Fibroblast of skin of right biceps (primary cell): ENCODE measurements at places on chromosomes 16 and 17.

GRCh38 chr17:76528528-76529223 lies 8.8 kb downstream of the CYGB start:
- no peak for DNase-seq

GRCh38 chr17:81543339-81543675 lies 8.8 kb downstream of the FAAP100 start:
- no peak for DNase-seq

DNA sequence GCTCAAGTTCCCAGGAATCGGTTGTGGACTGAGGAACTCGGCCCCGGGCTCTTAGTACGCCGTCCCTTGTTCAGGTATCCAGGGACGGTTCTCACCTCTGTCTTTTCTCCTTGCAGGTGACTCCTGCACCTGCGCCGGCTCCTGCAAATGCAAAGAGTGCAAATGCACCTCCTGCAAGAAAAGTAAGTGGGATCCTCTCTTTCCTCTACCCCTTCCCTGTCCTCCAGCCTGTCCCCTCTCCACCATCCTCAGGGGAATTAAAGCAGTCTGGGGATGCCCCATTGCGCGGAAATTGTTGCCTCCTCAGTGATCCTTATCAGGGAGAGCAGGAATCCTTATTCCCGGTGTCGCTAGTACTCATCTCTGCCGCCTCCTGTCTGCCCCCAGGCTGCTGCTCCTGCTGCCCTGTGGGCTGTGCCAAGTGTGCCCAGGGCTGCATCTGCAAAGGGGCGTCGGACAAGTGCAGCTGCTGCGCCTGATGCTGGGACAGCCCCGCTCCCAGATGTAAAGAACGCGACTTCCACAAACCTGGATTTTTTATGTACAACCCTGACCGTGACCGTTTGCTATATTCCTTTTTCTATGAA lies 585 bp downstream of the MT2A start:
- peak; percentile 11 for DNase-seq

GRCh38 chr16:66240631-66241395 lies 125.7 kb upstream of the CDH5 start:
- peak; percentile 54 for DNase-seq

DNA sequence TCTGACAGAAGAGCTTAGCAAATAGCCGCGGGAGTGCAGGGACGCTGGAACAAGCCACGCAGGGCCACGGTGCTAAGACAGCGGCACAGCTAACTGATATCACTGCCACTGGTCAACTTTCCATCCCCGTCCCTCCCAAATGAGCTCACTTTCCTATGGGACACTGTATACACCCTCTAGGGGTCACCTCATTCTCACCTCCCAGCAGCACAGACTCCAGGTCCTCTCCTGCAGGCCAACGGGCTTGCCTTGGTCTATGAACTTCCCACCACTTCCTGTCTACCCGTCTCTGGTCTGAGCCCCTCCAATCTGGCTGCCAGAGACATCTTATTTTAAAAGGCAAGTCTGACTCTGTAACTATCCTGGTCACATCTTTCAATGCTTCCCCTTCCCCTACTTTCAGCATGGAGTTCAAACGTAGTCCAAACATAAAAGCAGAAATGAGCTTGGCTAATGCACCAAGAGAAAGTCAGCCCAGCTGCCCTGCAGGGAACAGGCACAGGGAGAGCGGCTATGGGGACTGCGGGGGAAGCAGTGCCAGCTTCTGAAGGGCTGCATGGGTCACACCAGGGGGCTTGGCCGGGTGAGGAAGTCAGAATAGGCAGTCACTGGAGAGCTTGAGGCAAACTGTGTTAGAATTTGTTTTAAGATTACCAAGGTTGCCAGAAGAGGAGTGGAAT lies 26.3 kb upstream of the SLC38A8 start:
- DNase-seq, result no peak

DNA sequence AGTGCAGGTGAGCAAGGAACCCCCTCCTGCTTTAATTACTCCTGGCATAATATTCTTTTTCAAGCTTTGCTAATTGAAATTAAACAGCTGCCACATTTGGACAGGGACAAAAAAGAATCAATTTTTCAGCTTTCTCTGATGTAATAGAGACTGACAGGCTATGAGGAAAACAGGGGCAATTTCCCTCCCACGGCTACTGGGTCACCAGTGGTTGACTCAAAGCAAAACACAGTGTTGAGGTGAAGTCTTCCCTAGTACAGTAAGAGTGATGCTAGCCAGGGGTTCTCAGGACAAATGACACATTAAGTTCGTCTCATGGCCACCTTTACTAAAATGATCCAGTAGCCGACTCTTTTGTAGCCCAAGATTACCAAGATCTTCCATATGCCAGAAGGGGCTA lies 38.6 kb upstream of the PMFBP1 start:
- no peak for DNase-seq

GRCh38 chr17:3025421-3026124 lies 37.8 kb downstream of the OR1D5 start:
- no peak for DNase-seq

DNA sequence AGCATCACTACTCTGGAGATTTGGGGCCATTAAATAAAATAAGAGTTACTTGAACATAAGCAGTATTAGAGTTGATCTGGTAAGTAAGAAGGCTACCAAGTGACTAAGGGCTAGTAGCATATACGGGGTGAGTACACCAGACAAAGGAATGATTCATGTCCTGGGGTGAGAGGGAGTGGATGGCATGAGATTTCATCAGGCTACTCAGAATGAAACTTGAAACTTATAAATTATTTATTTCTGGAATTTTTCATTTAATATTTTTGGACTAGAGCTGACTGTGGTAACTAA lies 2.3 kb downstream of the SLFN5 start:
- peak; percentile 95 for DNase-seq

DNA sequence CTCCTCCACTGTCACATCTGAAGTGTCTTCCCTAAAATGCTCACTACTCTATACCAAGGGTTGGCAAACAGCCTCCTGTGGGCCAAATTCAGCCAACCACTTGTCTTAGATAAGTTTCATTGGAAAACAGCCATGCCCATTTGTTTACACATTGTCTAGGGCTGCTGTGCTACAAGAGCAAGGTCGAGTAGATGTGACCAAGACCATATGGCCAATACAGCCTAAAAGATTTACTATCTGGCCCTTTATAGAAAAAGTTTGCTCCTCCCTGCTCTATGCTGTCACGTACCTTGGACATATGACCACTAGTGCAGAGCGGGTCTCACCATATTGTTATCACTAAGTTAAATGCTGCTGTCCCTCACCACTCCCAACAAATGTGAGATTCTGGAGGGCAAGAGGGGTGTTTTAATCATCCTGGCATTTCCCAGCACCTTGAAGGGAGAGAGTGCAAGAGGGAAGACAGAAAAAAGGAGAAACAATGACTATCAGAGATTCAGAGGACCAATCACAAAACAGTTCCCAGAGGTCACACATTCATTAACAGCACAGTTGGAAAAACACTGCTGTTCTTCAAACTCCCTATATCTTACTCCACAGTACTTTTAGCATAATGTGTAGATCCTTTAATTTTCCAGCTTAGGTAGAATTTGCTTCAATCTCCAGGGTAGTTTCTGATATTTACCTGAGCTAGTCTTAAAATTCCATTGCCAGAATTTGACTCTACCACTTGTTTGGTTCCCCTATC lies 13.2 kb downstream of the LSM12 start:
- no peak for DNase-seq

- peak; percentile 29 for DNase-seq
These were observed 41.8 kb downstream of the MYO18A start for GRCh38 chr17:29138184-29138955.

- DNase-seq, result no peak
These were observed 14.2 kb upstream of the C17orf78 start for GRCh38 chr17:37361543-37361942.

DNA sequence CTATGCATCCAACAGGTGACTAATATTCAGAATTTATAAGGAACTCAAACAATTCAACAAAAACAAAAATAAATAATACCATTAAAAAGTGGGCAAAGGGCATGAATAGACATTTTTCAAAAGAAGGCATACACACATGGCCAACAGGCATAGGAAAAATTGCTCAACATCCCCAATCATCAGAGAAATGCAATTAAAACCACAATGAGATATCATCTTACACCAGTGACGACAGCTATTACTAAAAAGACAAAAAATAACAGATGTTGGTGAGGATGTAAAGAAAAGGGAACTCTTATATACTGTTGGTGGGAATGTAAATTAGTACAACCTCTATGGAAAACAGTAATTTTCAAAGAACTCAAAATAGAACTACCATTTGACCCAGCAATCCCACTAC lies 250.4 kb upstream of the N4BP1 start:
- DNase-seq, result no peak

- no peak for DNase-seq
These were observed 43.7 kb downstream of the COTL1 start for GRCh38 chr16:84574191-84574590.

DNA sequence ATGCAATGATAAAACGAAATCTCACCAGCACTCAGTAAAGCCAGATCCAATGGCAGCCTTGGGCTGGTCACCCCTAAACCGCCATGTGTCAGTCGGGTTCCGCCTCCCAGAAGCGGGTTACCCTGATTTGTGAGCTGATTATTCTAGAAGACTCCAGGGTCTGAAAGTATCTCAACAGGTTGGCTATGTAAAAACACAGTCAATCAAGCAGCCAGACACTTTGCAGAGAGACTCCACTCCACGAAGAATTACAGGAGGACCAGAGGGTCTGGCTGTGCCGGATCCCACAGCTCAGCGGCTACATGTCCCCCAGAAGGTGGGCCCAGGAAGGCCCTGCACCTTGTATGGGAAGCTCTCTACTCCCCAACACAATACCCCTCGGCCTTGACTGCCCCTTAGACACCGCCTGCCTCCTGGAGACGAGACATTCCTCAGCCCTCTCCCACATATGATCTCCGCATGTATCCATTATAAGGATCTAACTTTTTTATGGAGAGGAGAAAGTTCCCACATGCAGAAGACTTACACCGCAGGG lies 23.3 kb downstream of the ZFHX3 start:
- no peak for DNase-seq

- DNase-seq, result no peak
These were observed 86.8 kb upstream of the SALL1 start for GRCh38 chr16:51237861-51238378.

- DNase-seq, result no peak
These were observed 24.0 kb downstream of the PIK3R5 start for GRCh38 chr17:8941520-8941919.

DNA sequence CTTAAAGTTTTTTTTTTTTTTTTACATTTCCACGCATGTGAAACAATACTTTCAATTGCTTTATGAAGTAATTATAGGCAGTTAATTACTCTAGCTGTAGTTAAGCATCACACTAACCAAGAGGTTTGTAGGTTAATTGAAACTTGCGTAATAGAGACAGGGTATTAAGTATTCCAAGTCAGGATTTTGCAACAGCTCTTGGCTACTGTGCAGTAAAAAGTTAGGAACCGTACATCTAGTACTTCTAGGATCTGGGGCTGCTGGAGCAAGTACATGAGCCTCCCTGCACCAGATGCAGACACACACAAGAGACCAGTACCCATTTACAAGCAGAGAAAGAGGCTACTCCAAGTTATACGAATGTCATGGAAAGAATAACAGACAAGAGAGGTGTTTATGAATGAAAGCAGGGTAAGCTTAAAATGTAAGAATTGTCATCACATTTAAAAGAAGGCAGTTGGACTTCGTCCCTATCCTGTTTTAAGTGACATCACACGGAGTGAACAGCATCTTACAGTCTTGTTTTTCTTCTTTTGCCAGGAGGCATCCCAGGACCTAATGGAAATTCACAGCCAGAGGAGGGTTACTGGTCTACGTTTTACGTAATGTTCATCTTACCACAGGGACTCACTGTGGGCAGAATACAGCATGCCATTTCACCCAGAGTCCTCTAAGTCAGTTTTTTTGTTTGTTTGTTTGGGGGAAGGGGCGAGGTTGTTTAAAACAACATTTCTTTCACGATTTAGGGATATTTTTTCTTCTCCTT lies 379.6 kb upstream of the PSMD7 start:
- DNase-seq, result no peak

- DNase-seq, result no peak
These were observed 14.9 kb downstream of the ZNHIT3 start for GRCh38 chr17:36501351-36501750.

DNA sequence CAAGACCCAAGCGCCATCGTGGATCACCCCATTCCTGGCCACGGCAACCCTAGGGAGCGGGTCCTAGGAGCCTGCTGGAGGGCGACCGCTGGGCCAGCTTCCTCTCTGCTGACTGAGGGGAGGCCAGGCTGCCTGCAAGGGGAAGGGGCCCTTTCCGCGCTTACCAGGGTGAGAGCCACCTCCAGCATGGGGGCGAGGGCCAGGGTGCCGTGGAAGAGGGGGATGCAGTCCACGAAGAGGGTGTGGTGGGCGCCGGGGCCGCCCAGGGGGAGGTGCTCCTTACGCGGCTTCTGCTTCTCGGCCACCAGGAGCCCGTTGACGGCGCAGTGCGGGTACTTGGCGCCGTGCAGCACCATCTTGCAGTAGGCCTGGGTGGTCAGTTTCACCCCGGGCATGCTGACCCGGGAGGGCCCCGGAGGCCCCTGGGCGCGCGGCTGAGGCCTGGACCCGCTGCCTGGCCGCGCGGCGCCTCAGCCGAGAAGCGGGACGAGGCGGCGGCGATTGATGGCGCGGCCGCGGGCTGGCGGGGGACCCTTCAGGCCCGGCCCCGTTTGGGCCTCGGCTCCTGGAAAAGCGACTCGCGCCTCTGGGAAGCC lies 345 bp downstream of the EMC8 start:
- DNase-seq, result peak; percentile 17

GRCh38 chr17:67982686-67983382 lies 13.4 kb downstream of the C17orf58 start:
- no peak for DNase-seq

DNA sequence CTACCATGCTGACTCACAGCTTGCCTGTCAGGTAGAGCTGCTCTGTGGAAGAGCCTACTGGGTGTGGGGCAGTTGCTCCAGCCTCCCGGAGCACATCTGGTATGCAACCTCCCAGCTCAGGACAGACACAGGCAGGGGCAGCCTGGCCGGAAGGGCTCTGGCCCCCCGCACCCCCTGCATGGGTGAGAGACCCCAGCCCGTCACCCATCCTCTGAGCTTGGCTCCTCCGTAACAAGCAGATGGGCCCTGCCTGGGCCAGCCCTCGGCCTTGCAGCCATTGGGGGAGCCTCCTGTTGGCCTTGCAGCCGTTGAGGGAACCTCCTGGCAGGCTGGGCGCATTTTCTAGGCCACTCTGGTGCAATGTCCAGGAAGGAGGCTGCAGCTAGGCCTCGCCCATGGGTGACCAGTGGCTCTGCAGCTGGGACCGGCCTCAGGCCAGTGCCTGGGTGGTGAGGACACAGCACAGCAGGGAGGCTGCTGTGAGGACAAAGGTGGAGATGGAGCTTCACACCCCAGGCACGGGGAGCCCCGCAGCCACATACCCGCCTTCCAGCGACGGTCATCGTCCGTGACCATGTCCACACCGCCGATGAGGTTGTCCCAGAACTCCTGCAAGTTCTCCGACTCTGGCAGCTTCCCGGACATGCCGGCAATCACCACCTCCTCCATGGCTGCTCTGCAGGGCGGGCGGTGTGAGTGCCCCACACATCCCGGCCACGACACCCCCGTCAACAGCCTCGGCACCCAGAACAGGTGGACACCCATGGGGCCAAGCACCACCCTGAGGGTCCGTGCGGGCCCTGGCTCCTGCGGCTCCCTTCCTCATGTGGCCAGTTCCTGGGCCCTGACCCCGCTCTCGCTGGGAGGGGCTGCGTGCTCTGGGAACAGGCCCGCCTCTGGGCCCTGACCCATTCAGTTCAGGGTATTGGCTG lies 2.0 kb downstream of the FASN start:
- no peak for DNase-seq

- DNase-seq, result no peak
These were observed 43.7 kb downstream of the CDC27 start for GRCh38 chr17:47145351-47145750.

GRCh38 chr17:34869641-34870040 lies 91.6 kb downstream of the CCT6B start:
- DNase-seq, result no peak

GRCh38 chr16:12480286-12480685 lies 323.4 kb downstream of the CPPED1 start:
- no peak for DNase-seq
